PC-9 (cell line): ENCODE measurements at places on chromosomes 4 and X.

DNA sequence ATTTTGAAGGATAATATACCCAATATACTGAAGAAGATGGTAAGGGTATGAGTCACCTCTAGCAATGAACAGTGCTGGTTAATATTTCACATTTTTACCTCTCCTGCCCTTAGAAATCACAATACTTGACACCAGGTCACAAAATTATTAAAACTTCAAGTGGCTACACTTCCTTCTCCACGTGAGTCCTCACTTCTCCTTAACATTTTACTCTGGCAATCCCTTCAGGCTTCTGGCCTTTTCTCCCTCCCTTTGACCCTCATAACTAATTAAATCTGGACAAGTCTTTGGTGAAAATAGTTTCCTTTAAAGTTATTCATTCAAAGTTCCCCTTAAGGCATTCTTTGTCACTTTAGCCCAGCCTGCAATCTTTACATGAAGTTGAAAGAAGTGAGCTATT lies 190.4 kb downstream of the UNC5C start:
- no peak for DNase-seq

DNA sequence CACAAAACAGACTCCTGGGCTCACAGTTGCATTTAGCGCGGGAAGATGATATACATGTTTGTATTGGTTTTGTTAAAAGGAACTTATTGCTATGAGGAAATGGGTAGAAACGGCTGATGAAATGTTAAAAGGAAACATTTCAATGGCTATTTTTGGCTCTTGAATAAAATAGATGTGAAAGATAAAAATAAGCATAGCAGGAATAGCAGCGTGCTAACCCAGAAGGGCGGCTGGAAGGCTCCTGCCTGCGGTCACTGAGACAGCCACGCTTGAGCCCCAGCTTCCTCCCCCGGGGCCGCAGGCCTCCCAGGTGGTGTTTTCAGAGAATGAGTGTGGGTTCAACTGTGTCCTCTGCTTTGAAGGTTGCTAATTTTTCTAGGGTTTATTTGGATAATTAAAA lies 35.0 kb upstream of the CLCN4 start:
- DNase-seq: no peak

- DNase-seq: no peak
Measured at GRCh38 chrX:9158611-9159010, 124.7 kb upstream of the FAM9B start.

DNA sequence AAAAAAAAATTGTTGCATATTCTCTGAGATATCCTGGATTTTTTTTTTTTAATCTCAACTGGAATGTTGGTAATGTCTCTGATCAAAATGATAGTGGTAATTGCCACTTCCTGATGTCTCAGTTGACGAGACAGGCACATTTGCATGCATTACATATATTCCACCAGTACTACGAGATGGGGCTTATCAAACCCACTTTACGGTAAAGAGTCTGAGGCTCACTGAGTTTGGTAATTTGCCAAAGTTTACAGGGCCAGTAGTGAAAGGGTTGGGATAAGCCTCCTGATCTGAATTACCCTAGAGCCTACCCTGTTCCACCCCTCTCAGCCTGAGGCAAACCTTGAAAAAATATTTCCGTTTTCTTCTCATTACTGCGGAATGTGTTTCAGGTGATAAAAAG lies 5.3 kb downstream of the MAGEB2 start:
- no peak for DNase-seq

DNA sequence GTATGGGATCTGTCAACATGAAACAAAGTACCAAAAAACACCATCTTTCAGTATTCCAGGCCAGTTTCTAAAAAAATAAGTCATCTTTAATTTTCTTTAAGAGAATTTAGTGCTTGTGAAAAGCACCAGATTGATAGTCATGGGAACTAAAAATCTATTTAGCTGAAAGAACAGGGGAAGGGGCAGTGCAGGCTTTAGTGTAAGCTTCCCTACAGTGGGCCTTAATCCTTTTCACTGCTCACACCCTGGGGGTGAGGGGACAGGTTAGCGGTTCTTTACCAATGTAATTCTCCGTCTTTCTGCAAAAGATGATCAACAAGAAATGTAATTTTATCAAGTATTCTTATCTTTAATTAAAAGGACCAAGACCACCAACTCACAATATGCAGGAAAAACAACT lies 47.1 kb downstream of the CHIC2 start:
- DNase-seq: no peak

DNA sequence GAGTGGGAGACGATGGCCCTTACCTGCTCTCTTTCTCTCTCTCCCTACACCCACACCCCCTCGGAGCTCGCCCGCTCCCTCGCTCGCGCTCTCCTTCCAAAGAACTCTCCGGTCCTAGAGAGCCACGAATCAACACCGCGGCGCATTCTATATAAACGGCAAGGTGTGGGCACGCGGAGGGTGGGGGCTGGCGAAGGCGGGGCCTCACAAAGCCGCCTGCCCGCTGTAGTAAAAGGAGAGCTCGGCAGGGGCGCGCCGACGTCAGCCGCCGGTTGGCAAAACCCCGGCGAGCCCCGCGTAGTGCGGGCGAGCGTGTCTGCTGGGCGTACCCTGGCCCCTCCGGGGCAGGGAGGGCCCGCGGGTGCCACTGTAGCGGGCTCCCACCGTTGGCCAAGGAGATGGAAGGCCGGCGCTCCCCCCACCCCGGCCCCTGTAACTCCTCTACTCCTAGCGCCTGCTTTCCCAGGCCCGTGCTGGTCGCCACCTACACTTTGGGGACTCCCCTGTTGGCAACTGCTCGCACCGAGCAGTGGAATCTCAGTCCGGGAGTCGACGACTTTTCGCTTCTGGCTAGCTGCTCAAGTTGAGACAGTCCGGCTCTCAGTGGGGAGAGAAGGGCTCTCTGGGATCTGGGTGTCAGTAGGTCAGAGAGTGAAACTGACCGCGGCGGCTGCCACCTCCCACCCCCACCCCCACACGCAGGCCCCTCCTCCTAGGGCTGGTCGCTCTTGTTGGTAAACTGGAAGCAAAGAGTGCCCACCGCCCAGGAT lies 325.5 kb upstream of the F9 start:
- no peak for DNase-seq
